ENCODE measurements at places on chromosomes 3 and 15.

GRCh38 chr3:55339390-55339789, 147.7 kb downstream of the WNT5A start:
- no peak for DNase-seq

DNA sequence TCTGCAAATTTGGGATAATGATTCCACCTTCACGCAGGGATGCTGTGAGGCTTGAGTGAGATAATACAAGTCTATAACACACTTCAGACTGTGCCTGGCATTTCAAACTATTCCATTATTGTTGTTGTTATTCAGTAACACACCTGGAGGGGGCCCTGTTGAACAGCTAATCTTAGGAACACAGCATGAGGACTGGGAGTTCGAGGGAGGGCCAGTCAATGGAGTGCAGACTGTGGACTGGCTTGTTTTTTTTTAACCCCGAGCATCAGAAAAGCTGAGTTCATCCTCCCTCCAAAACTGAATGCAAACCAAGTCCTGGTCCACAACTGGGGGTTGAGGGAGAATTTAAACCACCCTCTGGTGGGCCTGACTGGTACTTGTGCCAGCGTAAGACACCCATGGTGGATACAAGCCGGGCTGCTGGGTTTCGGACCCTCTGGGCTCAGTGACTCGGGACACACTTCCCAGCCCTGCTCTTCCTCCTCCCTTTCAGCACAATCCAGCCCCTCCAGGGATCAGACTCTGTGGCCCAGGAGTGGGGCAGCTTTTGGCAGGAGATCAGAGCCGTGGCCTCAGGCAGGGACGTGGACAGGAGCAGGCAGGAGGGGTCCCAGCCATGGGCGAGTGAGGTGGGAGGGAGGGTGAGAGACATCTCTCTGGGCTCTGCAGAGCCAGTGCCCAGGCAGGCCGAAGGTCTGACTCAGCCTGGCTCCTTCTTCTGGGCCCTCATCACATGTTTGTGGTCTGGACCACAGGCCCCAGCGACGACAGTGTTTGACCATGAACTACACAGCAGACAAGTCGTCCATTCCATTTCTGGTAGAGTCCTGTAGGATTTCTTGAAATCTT, 36.3 kb upstream of the MEX3B start:
- no peak for DNase-seq

DNA sequence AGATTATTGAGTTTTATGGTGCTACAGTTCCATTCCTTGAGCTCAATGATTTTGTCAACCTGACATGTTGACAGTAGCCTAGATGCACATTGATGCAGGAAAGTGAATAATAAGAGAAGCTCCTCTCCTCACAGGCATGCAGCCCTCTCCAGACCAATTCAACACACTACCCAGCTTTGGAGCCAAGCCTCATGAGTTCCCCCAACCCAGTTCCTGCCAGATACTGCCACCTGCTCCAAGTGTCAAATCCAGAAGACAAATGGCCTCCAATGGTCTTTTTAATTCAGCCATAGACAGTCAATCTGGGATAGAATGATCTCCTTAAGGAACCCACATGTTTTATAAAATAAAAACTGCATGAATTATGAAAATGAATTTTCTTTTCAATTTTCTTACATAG, 83.7 kb upstream of the ARHGEF3 start:
- no peak for DNase-seq

- no peak for DNase-seq
Measured at GRCh38 chr3:13067778-13068177, 5.5 kb downstream of the IQSEC1 start.

GRCh38 chr3:39668420-39668819, 141.0 kb upstream of the MYRIP start:
- DNase-seq = no peak

- DNase-seq = no peak
Measured at GRCh38 chr15:80219955-80220354, 32.1 kb downstream of the CTXND1 start.

DNA sequence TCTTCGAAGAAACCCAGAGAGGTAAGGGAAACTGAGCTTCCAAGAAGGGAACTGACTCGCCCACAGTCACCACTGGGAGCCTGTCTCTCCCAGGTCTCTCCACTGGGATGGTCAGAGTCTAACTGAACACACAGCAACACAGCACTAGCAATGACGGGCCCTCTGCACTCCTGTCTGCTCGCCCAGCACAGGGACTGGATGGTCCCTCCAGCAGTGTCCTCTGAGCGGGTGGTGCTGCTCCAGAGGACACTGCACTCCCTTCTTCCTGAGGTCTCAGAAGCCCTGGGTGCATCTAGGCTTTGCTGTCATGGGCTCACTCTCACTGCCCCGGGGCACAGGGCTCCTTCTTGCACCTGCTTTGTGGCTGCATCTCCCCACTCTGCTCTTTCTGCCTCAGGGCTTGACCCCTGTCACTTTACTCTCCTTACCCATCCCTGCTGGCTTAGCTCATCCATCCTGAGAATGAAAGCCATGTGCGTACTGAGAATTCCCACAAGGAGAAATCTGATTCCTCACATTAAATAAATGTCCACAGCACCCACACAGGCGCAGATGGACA, 356.6 kb downstream of the GABRG3 start:
- peak; percentile 56 for DNase-seq

GRCh38 chr15:81211376-81211775, 14.7 kb downstream of the IL16 start:
- DNase-seq = peak; percentile 2

DNA sequence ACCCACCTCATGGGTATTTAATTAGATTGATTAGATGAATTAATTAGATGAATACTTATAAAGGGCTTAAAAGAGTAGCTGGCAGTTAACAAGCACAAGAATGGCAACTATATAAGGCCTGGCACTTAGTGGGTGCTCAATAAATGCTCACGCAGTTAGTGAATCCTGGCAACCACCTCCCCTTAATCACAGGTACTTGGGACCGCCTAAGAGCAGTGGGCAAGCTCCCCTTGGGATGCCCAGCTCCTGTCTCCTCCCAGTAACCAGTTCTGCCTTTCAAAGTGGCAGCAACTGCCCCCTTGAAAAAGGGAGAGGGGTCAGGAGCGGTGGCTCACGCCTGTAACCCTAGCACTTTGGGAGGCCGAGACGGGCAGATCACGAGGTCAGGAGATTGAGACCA, 4.6 kb downstream of the LYZL4 start:
- DNase-seq = no peak

- no peak for DNase-seq
Measured at GRCh38 chr3:13853978-13854296, 25.9 kb downstream of the WNT7A start.

- DNase-seq = no peak
Measured at GRCh38 chr15:96514607-96515285, 184.2 kb downstream of the NR2F2 start.

- DNase-seq = no peak
Measured at GRCh38 chr15:101650145-101650544, 2.0 kb downstream of the TM2D3 start.

- no peak for DNase-seq
Measured at GRCh38 chr15:49621401-49621811, 558 bp downstream of the DTWD1 start.

DNA sequence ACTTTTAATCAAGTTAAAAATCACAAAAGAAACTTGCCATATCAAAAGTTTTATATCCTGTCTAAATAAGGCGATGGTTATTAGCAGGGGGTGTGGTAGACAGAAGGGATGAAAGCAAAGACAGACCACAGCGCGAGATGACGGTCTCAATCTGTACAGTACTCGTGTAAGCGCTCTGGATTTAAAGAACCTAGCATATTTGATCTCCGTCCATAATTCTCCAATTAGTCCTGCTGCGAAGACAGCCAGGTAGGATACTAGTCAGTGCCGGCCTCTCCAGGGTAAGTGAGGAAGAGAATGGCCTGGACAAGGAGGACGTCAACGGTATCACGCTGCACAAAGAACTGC, 701 bp downstream of the SGO1 start:
- DNase-seq = no peak

DNA sequence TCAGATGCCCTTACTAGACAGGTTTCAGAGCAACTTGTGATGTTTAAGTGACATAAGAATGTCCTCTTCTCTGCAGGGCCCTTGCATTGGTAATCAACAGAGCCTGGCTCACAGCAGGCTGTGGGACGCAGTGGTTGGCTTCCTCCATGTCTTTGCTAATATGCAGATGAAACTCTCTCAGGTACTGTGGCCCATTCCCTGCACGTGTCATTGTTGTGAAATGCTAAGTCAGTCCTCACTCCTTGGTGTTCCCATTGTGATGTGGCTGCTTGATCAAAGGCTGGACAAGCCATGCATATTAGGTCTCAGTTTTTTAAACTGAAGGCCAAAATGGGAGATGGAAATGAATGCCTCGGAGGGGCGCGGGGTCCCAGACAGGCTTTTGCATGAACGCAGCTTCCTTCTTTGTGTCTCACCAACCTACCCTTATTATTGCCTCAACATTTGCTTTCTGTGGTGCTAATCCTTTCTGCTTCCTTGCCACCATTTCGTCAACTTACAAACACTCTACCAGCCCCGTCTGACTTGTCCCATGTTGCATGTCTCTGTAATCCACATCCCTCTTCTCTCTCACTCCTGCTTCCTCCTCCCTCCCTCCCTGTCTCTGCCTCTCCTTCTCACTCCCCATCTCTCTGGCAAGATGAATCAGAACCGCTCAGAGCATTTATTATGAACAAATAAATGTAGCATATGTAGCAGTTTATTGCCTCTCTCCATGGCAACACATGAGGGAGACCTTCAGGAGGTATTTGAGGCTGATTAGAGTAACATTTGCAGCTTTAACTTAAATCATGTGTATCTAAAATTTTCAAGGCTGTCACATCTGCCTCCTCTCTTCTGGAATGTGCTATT, 133.2 kb upstream of the CHRM5 start:
- DNase-seq = no peak

DNA sequence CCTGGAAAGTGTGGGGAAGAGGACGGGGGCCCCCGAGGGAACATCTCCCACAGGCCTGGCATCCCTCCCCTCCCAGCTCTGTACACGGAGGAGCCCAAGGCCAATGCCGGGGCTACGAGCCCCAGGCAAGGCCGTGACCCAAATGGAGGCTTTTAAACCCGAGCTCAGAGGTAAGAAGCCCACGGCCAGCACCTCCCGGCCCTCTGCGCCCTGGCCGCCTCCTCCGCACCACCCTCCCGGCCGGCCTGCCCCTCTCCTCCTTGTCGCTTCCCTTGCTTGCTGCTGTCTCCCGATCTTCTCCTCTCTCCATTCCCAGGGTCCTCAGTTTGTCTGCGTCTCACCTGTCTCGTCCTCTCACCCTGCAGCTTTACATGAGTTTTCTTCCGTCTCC, 1.3 kb downstream of the MUC4 start:
- DNase-seq = no peak

DNA sequence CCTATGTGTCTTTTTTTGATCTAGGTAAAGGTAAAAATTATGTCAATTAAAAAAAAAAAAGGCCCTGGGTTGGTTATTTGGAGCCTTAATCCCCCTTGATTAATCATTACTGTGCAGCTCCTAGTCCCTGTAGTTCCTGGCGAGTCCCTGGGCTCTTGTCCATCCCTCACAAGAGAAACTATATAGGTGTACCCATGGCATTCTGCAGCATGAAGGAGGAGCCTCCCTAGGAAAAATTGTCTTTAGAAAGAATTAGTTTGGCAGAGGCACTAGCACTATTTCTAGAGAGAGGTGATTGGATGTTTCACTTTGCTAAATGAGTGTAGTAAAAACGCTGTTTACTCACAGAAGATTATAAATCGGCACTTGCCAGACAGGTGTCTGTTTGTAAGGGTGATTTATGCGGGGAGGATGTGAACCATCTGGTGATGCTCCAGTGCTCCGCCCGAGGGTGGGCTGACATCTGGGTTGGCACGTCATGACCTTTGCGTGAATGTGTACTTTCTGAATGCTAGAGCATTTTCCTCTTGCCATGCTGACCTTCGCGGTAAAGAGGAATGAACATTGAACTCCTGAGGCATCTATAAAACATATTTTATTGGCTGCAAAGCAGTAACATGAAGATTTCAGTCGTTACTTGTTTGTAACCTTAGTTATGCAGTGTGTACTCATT, 12.6 kb downstream of the PLCL2 start:
- DNase-seq = no peak

DNA sequence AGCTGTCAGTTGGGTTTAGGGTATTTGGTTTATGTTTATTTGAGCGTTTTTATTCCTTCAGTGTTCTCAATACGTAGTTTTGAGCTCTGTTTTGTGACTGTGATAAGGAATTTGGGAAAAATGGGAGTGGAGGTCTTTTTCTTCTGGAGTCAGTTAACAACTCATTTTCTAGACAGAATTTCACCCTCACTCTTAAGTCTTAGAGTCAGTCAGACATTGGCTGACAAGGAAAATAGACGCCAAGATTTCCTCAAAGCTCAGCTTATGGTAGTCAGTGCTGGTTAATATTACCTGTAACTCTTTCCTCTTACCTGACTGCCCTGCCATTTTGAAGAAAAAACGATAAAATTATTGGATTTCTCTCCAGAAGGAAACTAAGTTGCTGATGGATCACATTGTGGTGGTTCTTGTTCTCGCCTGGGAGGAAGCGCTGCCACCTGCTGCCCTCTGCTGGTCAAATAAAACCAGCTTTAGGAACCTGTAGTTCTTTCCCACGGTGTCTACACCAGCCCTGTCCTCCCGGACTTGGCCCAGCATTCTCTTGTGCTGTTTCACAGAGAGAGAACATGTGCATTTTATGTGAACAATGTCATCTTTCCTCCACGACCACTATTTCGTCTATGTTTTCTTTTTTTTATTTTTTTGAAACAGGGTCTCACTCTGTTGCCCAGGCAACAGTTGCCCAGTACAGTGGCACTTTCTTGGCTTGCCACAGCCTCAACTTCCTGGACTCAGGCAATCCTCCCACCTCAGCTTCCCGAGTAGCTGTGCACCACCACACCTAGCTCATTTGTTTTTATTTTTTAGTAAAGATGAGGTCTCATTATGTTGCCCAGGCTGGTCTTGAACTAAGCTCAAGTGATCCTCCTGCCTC, 41.4 kb upstream of the UMPS start:
- DNase-seq = peak; percentile 79

DNA sequence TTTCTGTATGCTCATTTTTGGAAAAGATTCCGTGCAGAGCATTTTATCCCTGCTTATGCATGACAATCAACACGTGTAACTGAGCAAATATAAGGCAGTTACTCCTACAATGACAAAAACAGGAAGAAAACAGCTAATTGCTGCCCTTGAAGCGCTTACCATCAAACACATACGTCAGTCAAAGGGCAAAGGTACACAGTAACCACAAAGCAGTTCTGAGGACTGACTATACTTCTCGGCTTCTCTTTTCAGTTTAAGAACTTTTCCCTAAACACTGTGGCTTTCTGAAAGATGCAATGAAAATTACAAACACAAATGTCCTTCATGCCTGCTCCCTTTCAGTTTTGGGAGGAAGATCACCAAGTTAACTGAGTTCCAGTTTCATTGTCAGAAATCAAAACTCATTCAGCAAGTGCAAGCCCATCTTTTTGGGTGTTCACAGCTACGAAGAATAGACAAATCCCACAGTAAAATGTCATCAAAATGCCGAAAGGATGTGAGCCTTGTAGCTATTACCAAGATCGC, 602.8 kb downstream of the FOXP1 start:
- no peak for DNase-seq

DNA sequence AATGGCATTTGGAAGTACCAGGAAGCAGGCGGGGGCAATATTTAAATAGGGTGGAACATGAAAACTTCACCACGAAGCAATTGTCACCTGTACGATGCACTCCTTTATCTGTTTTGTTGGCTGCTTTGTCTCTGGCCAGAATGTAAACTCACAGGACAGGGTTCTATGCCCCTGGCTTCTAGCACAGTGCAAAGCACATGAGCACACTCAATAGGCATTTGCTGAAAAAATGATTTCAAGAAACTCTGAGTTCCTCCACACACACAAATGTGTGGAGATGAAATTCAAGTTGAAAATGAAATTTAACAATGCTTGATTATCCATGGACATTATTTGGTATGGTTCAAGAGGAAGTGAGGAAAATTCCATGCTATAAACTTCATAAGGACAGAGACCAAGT, 229.6 kb upstream of the FEZF2 start:
- DNase-seq = no peak

- no peak for DNase-seq
Measured at GRCh38 chr15:75799190-75799589, 44.1 kb upstream of the UBE2Q2 start.
